ENCODE measurements at places on chromosomes 5 and 9.

DNA sequence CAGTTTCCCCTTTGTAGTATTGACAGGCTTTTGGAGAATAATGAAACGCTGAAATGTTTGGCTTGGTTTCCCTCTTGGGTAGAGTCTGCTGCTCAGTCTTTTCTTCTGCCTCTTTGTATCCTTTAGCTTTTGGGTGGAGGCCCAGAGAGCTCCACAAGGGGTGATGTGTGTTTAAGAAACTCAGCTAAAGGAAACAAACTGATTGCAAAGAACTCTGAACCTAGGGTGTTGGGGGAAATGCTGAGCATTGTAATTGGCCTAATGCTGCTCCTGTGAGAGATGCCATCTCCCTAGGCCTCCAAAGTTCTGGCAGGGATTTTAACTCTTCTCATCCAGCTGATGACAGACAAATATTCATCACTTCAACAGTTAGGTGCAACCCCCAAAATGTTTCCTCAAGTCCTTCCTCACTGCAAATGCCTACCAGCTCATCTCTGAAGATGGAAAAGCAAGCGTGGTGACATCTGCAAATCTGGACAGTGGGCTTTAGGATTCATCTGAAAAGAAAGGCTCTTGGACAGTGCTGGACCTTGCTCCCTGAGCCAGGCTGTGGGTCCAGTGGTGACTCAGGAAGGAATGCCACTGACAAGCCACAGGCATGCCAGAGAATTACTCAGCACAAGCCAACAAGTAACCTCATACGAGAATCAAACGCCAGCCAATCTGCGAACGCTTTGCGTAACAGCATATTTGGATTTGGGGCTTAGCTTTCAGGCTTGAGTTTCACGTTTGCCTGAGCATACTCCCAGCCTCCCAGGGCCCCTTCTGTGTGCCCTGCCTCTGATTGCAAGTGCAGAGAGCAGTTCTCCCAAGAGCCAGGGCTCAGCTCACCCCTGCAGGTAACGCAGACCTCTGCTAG, 30.5 kb upstream of the ZSWIM6 start:
- DNase-seq, result no peak

GRCh38 chr5:167284222-167284890, 1007.1 kb upstream of the WWC1 start:
- DNase-seq, result no peak

DNA sequence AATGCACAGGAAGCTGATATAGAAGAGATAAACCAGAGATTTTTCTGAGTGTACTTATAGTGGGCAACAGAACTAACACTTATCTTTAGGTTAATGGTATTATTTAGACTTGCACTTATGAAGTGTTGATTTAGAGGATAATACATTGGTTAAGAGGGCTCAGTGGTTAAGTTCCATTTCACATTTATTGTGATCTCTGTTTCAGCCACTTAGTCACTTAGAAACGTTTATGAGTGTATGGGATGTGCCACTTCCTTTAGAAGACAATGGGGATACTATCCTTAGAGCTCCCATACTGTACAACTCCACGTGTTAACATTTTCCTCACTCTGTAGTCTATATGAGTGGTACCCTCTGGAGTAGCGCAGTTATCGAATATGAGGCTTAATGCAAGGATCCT, 57.5 kb downstream of the PIP5K1B start:
- DNase-seq, result no peak

GRCh38 chr9:95110921-95111525, 206.5 kb downstream of the FANCC start:
- no peak for DNase-seq

- DNase-seq, result no peak
Measured at GRCh38 chr5:74586856-74587255, 53.7 kb downstream of the ENC1 start.

- DNase-seq, result no peak
Measured at GRCh38 chr9:88664773-88665172, 129.8 kb downstream of the NXNL2 start.

GRCh38 chr5:107935645-107936044, 264.9 kb upstream of the EFNA5 start:
- no peak for DNase-seq

- no peak for DNase-seq
Measured at GRCh38 chr5:68730220-68730978, 363.4 kb upstream of the SLC30A5 start.

DNA sequence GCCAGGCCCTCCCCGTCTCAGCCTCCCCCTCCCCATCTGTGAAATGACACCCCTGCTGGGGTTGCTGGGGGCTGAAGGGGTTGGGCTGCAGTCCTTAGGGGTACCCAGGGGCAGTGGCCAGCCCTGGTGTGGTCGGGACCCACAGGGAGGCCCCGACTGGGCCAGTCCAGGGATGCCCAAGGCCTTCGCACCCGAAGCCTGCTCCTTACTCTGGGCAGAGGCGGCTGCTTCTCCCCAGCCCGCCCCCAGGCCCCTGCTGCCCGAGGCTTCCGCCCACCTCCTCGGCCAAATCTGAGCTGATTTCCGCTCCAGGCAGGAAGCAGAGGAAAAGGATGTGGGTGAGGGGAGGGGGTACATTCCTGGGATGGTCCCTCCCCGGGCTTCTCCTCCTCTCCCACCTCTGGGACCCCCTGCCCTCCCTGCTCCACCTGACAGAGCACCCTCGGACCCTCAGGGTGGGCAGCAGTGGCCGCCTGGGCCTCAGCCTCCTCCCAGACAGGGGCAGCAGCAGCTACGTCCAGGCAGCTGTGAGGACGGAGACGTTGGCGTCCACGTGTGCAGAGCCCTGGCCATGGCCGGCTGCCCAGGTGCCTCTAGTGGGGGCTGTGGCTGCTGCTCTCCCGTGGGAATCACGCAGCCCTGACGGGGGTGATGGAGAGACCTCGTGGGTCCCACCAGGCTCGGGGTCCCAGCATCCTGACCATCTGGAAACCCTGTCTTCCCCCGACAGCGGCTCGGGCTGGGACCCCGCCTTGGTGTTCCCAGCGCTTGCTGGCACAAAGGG, 4.2 kb upstream of the NRARP start:
- DNase-seq, result no peak

DNA sequence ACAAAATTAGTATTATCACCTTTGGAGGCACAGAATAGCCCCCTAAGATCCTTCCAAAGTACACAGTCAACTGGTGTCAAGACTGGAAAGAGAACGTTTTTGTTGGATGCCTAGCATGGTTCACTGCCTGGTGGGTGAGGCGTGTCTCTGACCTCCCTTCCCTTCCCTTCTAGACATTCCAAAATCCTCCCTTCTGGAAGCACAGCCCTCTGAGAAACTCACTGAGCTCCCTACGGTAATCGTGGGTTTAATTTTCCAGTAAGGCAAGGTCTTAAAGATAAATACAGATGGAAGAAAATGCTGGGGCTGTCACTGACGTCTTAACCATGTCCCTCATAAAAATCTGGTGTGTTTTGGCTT, 138.8 kb downstream of the LIFR start:
- DNase-seq, result no peak

DNA sequence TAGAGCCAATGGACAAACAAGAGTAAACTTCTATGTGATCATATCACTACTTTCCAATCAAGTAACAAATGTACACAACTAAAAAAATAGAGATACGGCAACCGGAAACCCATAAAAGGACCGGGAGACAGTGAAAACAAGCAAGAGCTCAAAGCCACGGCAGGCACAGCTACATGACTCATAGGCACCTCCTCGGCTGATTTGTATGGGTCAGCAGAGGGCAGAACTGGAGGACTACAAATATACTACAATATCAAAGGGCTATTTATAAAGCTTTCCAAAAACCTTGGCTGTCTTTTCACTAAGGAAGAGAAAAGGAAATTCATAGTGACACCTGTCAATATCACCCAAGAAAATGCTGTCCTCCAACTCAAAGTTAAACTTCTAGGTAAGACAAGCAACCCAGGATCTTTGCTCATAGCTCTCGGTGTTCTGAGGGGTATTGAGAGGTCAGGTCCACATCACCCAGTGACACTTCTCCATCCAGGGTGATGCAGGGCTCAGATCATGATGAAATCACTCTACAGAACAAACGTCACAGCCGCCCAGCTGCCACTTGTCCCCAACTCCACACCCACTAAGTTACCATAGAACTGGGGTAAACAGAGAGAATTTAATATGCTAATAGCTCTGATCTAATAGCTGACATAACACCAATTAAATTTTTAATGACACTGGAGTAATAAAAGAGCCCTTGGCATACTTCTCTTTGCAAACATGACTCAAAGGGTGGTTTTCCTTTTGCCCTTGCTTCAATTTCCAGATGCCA, 41.3 kb downstream of the PFDN1 start:
- no peak for DNase-seq

DNA sequence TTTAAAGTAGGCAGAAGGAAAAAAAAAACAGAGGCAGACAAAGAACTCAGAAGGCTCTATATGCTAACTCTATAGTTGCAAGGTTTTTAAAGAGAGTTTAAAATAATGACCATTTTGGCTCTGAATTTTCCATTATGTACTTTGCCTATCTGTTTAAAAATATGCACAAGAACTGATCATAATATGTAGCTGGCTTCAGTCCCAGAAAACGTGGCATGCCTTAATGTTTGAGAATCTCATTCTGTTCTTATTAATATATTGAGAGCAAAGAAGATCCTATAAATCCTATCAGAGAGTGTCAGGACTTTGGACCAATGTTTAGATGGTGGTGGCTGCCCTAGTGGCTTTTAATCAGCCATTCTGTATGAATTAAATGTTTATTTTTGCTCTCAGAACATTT, 121.5 kb downstream of the JMY start:
- DNase-seq, result no peak

- no peak for DNase-seq
Measured at GRCh38 chr5:94693043-94693822, 74.8 kb downstream of the SLF1 start.

DNA sequence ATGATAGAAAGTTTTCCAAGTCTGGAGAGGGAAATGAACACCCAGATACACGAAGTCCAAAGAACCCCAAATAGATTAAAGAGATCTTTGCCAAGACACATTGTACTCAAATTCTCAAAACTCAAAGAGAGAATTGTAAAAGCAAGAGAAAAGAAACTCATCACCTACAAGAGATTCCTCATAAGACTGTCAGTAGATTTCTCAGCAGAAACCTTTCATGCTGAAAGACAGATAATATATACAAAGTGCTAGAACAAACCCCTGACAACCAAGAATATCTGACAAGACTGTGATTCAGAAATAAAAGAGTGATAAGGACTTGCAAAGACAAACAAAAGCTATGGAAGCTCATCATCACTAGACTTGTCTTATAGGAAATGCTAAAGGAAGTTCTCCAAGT, 326.7 kb upstream of the ZNF608 start:
- DNase-seq, result no peak

GRCh38 chr5:135204151-135204600, 170.1 kb upstream of the PITX1 start:
- no peak for DNase-seq

GRCh38 chr9:105854783-105855724, 160.7 kb downstream of the TMEM38B start:
- DNase-seq, result no peak

- DNase-seq, result no peak
Measured at GRCh38 chr9:72211047-72211446, 61.8 kb downstream of the GDA start.

DNA sequence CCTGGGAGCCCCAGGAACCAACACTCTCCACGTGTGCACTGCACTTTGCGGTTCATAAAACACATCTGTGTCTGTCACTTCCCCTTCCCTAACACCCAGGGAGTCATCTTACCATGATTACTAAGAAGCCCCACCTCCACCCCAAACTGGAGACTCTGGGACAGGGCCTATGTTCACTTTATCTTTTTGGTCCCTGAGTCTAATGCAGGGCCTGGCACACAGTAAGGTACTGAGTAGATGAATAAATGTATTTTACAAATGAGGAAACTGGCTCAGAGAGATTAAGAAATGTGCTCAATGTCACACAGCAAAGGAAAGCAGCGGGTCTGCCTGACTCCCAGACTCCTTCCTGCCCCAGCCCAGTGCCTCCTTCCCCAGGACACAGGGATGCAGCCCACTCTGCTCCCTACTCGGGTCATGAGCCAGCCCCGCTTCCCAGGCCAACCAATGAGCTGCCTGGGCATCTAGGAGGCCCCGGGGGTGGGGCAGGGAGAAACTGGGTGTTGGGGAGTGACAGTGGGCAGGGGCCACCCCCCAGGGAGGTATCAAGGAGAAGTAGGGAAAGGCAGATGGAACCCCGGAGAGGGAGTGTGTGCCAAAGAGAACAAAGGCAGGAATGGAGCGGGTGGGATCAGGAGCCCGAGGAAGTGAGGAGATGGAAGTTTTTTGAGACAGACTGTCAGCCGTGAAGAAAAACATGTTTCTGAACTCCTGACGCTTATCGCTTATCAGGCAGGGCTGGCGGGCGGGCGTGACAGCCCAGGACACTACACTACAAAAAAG, 30.5 kb downstream of the SHB start:
- no peak for DNase-seq

GRCh38 chr5:93911609-93912008, 170.2 kb upstream of the POU5F2 start:
- no peak for DNase-seq

- no peak for DNase-seq
Measured at GRCh38 chr9:134655101-134655500, 13.5 kb downstream of the COL5A1 start.

- DNase-seq, result no peak
Measured at GRCh38 chr5:55363856-55364255, 56.1 kb downstream of the MTREX start.

DNA sequence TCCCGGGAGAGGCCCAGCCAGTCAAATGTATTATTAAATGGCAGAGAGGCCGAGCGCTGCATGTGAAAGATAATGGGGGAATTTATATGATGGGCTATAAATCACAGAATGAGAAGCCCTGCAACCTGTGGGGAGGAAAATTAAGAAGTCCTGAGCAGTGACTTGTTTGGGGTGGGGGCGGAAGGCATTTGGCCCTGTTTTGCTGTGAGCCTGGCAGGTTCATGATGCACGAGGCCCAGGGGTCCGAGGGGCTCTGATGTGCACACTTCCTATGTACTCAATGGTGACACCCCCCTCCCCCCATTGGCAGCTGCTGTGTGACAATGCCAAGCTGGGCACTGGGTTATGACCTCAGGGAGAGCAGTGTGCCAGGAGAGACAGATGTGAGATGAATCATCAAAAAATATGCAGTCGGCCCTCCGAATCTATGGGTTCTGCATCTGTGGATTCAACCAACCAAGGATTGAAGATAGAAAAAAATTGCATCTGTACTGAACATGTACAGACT, 13.7 kb upstream of the DAB2IP start:
- no peak for DNase-seq

DNA sequence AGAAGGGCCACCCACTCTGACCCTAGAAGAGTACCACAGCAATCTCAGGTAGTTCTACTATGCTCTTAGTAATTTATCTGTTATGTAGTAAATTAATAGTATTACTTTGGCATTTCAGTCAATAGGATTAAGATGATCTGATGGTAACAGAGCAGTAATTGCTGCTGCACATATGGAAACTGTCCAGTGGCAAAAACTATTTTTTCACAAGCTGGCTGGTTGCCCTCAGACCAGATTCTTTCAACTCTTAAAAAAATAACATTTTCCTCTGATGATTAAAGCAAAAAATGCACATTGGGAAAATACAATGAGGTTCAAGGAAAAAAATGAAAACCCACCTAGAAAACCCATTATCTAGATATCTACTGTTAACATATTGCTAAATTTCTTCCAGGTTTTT, 19.7 kb downstream of the GLRA1 start:
- DNase-seq, result no peak

Data from stimulated activated CD4-positive, alpha-beta T cell treated with anti-CD3 and anti-CD28 coated beads, Interleukin-4, amount 100 ng/mL, for 48 hours (primary cell).